ENCODE measurements at places on chromosomes 5 and 9.

DNA sequence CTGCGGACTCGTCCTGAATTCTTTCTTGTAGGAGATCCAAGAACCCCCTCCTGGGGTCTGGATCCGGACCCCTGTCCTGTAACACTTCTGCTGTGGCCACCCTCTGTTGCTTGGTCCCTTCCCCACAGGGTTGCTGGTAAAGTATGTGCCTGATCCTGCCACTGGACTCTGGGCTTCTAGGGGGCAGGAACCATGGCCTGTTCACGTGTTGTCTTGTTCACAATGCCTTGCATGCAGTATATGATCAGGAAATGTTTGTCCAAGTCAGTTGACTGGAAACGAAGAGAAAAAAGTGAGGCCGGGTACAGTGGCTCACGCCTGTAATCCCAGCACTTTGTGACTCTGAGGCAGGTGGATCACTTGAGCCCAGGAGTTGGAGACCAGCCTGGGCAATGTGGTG is 139.3 kb upstream of the ALDH1B1 start:
- no peak for DNase-seq

- peak; percentile 32 for DNase-seq
These were observed 4.0 kb upstream of the RANBP3L start for GRCh38 chr5:36305571-36306326.

- DNase-seq = no peak
These were observed 26.7 kb downstream of the CDC37L1 start for GRCh38 chr9:4706021-4706420.

- no peak for DNase-seq
These were observed 42.0 kb downstream of the FRMPD1 start for GRCh38 chr9:37692622-37693221.

DNA sequence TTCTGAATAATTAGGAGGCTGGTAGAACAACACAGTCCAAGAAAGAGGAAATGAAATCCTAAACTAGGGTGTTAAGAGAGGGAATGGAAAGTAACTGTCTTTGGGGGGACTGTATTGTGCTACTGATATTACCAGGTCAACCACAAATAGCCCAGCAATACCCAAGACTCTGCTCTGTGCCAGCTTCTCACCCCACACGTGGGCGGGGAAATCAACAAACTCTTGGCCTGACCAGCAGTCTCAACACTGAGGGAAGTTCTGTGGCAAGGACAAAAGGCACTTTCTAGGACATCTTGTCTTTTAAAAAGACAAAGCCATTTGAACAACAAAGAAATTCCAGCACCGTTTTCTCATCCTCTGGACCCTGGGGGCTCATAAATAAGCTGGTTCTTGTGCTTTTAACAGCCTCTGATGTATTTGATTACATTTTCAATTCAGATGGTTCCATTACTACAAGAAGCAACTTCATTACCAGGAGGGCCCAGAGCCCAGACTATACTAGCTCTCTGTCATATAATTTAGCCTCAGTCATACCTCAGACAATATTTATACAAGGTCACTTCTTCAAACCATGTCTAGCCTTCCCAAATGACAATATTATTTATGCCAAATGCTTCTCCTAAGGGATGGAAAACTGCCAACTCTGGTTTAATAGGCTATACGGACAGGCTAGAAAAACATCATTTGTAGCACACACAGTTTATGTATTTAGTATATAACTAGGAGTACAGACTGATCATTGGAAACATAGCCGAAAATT is 297.8 kb downstream of the CWC27 start:
- DNase-seq = no peak

- DNase-seq = peak; percentile 6
These were observed 329 bp downstream of the CDC23 start for GRCh38 chr5:138212828-138213160.

- DNase-seq = no peak
These were observed 1114.7 kb downstream of the PTPRD start for GRCh38 chr9:9498128-9498527.
